ENCODE measurements at places on chromosomes 11 and 22.

GRCh38 chr22:25448435-25449051 lies 115.9 kb upstream of the GRK3 start:
- DNase-seq, result peak; percentile 38

DNA sequence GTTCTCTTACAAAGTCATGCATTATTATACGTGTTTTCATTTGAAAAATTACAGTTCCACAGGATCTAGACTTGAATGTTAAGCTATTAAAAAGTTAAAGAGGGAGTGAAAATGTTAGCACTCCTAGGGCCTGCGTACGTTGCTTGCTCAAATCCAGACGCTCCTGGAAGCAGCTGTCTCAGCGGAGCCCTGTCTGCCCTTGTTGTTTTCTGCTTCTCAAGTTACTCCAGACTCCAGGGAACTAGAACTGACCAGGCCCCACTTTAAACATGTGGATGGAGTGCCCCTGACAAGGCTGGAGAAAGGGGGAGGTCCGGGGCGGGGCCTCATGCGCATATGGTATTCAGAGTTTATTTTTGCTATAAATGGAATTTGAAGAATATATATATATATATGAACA lies 9.6 kb downstream of the PARVB start:
- DNase-seq, result peak; percentile 23

DNA sequence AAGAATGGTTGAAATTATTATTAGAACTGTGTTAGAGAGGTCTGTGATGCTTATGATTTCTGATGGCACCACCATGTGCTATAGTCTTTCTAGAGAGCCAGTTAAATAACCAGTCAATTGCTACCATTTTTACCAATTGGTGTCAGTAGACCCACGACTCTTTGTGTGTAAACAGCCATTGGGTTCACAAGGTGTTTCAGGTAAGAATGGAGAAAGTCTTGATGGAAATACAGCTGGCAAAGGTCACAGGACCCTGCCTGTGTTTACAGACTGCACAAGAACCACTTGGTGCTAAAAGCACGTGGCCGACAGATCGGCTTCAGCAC lies 30.5 kb upstream of the OR10G7 start:
- DNase-seq, result no peak

DNA sequence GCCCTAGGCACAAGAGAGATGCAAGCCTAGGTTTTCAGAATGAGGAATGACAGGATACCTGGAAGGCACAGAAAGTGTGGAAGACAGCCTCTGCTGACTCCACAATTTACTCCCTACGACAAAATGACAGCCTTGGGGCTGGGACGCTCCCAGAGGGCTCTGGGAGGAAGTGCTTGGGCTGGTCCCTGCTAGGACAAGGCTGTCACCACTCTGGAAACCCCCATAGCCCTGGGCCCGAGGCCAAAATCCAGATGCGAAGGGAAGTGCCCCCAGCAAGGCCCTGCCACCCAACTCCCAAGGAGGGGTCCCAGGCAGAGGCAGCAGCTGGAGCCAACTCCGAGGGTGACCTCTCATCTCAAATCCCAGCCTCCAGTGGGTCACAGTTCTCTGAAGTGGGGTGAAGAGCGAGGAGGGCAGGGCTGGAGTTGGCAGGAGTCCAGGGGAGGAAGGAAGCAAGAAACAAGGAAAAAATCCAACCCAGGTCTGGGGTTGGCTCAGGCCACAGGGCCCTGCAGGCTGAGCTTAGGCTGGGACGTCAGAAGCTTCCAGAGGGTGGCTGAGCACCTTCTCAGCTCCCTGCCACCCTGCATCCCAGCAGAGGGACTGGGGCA lies 6.3 kb upstream of the CDC42EP2 start:
- no peak for DNase-seq

DNA sequence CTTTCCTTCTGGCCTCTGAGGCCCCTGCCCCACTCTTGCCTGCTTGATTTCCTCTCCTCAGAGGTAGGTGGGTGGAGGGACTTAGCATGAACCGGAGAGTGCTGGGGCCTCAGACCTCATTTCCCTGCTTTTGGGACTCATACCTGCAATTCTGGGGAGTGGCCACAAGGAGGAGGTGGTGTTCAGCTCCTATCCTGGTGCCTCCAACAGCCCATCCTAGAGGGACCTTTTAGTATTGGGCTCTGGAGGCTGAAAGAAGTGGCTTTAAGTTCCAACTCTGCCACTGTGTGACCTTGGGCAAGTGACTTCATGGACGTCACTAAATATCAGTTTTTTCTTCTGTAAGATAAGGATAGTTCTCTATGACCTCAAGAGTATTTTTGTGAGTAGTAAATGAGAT lies 98.6 kb downstream of the KIAA1671 start:
- peak; percentile 35 for DNase-seq

DNA sequence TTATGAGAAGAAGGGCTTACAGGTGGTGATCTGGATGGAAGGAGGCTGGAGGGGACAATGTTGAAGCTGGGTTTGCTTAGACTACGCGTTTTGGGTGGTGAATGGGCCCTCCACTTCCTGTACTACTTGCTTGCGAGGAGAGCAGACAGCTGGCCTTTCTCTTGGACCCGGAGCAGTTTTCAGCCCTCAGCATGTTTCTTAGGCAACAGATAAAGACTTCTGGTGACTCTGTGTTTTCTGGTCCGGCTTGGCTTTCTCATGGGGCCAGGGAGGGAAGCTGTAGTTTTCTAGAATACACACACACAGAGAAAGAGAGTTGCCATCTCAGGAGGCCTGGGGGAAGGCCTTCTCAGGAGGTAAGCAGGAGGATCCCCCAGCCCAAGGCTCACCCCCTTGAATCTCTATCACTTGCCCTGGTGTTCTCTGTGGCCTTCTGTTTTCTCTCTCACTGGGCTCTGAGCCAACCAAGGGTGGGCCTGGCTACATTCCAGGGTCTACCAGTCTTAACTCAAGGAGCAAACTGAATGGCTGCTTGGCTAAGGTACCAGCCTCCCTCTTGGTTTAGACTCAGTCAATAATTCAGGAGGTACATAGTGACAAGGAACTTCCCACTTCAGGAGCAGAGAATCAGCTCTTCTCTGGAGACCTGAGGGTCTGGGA lies 2.4 kb downstream of the CCS start:
- DNase-seq, result peak; percentile 58

GRCh38 chr11:69950120-69950519 lies 128.0 kb upstream of the ANO1 start:
- DNase-seq, result peak; percentile 87

GRCh38 chr22:43128928-43129424 lies 14.2 kb downstream of the MCAT start:
- peak; percentile 66 for DNase-seq

- DNase-seq, result peak; percentile 96
Measured at GRCh38 chr11:288478-289397, at the start of gene PGGHG. Gene PGGHG, plus strand, starts transcription at chr11:289126. Its CDS starts 691 bp downstream, at chr11:289817.

DNA sequence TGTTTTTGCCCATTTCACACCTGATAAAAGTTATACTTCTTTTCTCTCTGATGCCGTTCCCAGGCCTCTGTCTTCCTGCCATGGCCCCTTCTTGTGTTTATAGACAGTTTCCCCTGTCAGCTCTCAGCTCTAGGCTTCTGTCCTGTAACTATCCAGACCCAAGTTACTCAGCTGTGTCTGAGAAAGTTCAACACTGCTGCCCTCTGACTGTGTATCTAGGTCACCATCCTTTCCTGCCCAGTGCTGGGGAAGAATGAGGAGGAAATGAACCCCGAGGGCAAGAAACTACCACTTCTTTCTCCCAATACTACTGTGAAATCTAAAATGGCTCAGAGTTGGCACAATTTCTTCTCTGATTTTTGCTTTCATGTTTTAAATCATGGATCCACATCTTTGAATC lies 29.6 kb downstream of the SNX19 start:
- DNase-seq, result no peak

DNA sequence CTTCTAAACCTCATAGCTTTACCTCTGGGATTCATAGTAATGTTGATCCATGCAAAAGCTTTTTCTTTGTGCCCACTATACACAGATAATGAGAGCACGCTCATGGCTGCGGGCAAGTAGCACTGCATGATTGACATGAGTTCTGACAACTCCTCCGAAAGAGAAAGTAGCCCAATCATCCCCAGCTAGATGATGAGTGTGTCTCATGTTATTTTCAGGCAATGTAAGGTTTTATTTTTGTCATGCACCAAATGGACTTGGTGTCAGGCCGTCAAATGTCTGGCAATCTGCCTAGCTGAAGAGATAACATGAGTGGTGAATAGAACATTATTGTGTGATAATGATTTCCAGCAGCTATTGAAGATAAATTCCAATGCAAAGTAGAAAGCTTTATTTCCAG lies 662.6 kb downstream of the NTM start:
- DNase-seq, result no peak

DNA sequence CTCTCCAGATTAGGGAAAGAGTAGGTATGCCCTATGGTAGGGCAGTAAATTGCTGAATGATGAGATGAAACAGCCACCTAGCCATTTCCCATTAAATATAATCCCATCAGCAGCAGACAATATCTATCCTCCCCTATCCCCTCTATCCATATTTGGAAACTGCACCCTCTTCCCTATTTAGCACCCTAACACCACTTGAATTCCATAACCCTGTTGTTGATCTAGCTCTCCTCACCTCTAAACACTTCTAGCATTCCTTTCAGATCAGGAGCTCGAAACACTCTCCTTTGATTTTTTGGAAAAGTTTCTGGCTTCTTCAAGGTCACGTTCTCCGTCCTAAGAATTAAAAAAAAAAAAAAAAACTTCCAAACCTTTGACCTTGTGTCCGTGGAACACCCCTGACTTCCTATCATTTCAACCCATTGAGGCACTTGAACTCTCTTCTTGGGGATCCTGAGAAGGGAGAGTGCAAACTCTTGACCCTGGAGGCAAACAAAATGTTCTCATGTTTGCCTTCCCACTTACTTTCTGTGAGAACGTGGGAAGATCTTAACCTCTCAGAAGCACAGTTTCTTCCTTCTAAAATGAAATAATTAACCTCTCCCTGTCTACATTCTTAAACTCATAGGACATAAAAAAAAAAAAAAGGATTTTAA lies 19.0 kb downstream of the TRIM5 start:
- no peak for DNase-seq

- peak; percentile 52 for DNase-seq
Measured at GRCh38 chr11:6319704-6320410, 444 bp downstream of the CAVIN3 start.

- DNase-seq, result no peak
Measured at GRCh38 chr11:477052-477715, 27.1 kb downstream of the PTDSS2 start.

GRCh38 chr11:130651066-130651855 lies 202.8 kb downstream of the ADAMTS15 start:
- no peak for DNase-seq

DNA sequence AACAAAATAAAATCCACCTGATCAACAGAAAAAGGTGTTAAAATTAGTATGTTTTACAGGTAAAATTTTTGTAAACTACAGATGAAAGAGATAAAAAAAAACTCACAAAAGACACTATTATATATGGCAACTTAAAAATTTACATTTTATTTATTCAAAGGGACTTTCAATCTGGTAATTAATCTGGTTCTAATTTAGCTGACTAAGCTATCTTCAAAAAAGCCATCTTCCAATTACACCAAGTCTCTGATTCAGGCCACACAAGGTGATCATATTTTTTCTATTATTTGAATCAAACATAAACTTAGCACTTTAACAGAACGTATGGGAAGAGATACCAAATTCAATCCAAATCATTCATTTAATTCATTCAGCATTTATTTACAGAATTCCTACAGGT lies 7.6 kb downstream of the MRE11 start:
- no peak for DNase-seq

- DNase-seq, result no peak
Measured at GRCh38 chr22:32052936-32053791, 10.1 kb downstream of the SLC5A1 start.

- no peak for DNase-seq
Measured at GRCh38 chr11:1171985-1172728, 14.4 kb downstream of the MUC5AC start.

DNA sequence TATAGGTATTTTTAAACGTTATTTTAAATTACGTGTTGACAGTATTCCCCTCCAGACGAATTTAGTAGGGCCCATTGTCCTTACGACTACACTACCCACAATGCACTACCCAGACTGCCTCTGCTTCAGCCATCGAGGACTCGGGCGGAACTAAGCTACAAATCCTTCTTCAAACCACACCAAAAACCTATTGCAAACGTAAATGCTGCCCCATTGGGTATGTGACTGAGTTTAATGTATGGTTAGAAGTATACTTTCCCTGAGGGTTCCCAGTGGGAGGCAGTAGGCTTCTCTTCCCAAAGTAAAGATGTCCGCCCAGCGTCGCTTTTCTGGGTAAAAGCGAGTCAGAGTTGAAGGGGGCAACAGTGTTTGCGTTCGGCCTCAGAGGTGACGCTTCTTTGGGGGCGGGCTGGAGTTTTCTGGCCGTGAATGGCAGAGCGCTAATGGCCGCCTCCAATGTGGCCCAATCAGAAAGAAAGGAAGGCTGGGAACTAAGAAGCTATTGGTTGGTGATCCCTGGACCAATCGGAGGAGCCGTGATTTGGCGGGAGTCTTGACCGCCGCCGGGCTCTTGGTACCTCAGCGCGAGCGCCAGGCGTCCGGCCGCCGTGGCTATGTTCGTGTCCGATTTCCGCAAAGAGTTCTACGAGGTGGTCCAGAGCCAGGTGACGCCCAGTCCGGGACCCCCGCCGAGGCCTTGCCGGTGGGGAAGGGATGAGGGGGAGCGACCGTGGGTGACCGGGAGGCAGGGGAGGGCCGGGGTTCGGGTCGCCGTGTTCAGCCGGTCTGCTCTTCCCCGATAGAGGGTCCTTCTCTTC lies at the start of gene CDC45:
CDC45 (plus strand) TSS at position 566 of the 818 bp plus-strand sequence; CDS start at position 615, 49 bp downstream.
- DNase-seq, result peak; percentile 100

GRCh38 chr11:70292863-70293262 lies 22.4 kb downstream of the PPFIA1 start:
- DNase-seq, result no peak

GRCh38 chr11:1777737-1778136 lies 14.0 kb upstream of the CTSD start:
- DNase-seq, result no peak

GRCh38 chr11:75413864-75414263 lies 14.5 kb downstream of the RPS3 start:
- DNase-seq, result no peak

GRCh38 chr11:7555052-7555699 lies 41.4 kb downstream of the PPFIBP2 start:
- DNase-seq, result no peak

DNA sequence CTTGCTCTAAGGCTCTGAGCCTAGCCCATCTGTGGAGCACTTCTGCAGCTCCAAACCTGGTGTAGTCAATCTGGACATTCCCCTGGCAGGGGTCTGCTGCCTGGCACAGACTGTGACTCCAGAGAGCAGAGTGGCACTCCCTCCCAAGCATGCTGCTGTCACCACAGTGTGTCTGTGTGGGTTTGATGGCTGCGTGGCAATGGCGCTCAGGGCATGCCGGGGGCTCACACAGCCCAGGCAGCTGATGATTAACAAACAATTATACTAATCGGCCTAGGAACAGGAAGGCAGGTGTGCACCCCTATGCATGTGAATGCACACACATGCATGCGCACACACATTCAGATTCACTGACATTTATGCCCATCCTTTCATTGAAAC lies 9.0 kb upstream of the NECTIN1 start:
- DNase-seq, result no peak

GRCh38 chr11:73204711-73205121 lies 13.4 kb upstream of the P2RY2 start:
- DNase-seq, result no peak

DNA sequence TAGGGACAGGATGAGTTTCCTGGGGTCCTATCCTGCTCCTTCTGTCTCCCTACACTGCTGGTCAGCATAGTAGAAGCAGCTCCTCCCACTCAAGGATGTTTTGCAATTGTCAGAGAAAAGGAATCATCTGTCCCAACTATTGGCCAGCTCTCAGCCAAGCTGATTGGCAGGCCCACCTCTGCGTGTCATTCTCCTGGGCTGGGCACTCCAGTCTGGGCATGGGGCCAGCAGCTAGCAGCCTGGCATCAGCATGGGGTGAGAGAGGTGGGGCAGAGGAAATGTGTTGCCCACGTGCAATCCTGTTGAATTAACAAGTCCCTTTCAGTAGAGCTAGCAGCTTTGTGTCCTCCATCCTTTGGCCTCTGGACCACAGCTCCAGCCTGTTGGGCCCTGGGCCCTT lies 14.1 kb downstream of the ANKK1 start:
- no peak for DNase-seq

Measured in K562 (cell line).